ENCODE measurements at places on chromosomes 11 and 22.

- DNase-seq: no peak
Measured at GRCh38 chr11:117640041-117640440, 157.0 kb downstream of the DSCAML1 start.

DNA sequence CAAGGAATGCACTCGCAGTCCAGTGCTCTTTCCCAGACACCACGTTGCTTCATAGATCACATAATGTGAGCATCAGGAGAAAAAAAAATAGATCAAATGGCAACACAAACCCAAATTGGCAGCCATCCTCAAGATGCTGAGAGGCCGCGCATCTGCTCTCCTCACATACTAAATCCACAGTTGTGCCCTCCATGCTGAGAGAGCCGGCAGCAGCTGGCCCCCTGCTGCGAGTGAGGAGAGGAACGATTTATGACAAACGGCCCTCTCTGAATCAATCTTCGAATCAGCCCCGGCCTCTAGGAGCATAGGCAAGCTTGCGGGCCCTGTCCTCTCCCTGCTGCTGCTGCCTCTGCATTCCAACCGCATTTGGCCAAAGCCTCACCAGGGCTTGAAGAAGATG, 159.9 kb upstream of the TENM4 start:
- DNase-seq: no peak

- no peak for DNase-seq
Measured at GRCh38 chr11:27234043-27234668, 128.9 kb downstream of the CCDC34 start.

DNA sequence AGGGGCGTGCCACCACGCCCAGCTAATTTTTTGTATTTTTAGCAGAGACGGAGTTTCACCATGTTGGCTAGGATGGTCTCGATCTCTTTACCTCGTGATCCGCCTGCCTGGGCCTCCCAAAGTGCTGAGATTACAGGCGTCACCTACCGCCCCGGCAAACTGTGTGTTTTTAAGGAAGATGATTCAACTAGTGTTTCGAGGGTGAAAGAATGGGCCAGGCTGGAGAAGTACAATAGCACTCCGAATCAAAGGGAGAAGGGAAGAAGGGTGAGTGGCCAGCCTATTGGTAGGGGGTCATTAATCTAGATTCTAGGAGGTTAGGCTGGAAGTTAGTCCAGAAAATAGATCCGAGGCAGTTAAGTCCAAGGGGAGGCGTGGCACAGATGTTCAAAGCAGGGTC, 2.9 kb upstream of the CECR2 start:
- DNase-seq: no peak

DNA sequence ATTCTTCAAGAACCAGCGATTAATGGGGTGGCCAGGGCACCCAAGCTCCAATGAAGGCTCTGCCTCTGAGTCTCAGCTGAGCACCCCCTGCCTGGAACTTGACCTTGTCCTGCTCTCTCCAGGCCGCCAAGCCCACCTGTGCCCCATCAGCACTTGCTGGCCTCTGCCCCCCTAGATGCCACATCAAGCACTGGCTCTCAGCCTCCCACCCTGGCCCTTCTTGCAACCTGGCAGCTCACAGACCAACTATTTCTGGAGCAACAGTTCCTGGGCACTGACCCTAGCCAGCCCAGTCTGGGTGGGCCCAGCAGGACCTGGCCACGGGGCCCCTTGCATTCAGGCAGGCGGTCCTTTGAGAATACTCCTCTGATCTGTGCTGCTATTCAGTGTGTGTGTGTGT, 98.8 kb upstream of the PITPNB start:
- no peak for DNase-seq

- DNase-seq: no peak
Measured at GRCh38 chr11:6828103-6828502, 17.4 kb upstream of the OR10A5 start.

DNA sequence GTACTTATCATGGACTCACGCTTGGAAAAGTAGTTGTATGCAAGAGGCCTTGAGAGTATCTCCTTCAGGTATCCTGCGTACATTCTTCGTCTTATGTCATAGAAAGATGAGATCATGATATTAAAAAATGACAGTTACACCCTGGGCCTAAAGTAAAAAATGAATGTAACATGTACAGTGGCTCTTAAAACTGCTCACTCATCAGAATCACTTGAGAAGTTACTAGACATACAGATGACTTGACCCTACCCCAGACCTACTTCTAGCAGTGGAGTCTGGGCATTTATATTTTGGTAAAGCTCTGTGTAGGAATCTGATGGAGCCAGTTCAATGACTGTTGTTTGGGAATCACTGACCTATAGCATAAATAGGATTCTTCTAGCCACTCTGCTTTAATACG, 54.5 kb downstream of the PPME1 start:
- DNase-seq: no peak

- DNase-seq: no peak
Measured at GRCh38 chr22:19791243-19791642, 30.7 kb downstream of the TBX1 start.

DNA sequence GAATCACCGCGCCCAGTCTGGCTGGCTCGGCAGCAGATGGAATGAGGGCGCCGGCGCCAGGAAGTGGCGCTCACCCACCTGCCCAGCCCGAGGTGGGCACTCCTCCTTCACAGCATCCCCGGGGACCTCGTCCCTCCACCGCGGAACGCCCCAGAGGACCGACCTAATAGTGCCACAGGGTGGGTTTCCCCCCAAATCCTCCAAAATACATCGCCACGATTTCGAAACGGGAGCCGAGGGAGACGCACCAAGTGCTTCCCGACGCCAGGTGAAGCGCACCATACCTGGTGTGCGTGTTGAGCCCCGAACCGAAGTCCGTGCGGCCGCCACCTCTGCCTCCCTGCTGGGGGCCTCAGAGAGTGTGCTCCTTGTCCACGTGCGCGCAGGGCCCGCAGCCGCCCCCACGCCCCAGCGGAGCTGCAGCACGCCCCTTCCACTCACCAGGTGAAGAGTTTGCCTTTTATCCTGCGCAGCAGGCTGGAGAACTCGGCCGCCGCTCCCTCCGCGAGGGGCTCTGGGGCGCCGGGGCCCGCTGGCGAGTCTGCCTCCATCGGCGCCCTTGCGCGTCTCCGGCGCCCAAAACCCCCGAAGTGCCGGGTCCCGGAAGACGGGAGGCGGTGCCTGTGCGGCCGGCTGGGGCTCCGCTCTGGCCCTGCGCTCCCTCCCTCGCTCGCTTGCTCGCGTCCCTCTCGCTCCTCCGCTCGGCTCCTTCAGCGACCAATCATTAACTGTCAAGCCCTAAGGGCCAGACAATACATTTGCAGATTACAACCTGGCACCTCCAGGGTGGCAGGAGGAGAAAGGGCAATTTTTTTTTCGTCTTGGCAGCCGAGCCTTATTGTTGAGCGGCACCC, at the start of gene SLC35F2:
Gene SLC35F2 (minus strand): TSS at position 571 of the 854 bp plus-strand sequence. CDS start 20 bp downstream, at position 551.
- peak; percentile 57 for DNase-seq
